COR-L47 (cell line): ENCODE measurements at places on chromosomes 7 and 10.
A peak's percentile ranks its signal among the peaks of the same experiment; 100 is the strongest.

DNA sequence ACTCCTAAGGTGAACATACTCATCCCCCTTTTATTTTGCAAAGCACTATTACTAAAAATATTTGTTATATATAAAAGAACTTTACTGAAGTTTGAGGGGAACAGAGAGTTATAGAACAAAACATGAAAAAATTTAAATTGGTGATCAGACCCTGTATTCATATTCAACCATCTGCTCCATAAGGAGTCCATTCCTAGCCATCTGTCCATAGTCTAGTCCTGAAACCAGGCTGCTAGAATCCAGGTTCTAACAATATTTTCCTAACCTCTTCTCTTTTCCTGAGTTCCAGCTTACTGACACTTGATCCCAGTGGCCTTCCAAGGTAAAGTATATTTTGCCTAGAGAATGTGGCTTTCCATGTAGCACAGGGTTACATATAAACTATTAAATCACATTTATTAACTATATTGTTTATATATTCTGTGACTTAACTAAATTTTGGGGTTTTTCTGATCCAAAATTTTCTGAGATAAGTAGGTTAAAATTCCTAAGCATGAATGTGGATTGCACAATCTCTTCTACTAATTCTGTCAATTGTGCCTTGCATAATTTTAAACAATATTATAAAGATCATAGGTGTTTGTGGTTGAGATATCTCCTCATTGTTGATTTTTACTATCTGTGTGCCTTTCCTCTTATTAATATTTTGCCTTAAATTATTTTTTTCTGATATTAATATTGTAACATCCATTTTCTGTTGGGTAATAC lies 137.6 kb upstream of the MAGI2 start:
- DNase-seq = no peak

DNA sequence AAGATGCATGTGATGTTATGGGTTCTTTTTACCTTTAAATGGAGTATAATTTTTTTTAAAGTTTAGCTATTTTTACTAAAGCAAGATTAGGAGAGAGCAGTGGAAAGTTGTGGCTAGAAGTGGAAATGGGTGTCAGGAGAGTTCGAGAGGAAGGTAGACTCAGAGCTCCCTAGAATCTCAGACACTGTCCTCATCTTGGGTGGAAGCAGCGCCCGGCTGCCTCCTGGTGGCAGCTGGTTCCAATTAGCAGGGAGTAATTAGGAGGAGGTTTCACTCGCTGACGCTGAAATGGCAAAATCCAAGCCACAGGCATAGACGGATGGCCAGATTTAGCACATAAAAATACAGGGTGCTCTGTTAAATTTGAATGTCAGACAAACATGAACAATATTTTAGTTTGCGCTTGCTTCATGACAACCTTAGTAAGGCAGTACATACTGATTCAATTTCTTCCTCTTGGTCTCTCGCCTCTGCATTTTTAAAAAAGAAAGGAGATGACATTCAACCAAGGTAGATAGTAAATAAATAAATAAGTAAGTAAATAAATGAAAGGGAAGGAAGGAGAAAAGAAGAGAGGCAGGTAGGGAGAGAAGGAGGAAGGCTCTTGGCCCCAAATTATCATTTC lies 58.5 kb downstream of the LGI1 start:
- DNase-seq = peak; percentile 15

GRCh38 chr10:123678376-123678775 lies 12.2 kb downstream of the GPR26 start:
- no peak for DNase-seq

DNA sequence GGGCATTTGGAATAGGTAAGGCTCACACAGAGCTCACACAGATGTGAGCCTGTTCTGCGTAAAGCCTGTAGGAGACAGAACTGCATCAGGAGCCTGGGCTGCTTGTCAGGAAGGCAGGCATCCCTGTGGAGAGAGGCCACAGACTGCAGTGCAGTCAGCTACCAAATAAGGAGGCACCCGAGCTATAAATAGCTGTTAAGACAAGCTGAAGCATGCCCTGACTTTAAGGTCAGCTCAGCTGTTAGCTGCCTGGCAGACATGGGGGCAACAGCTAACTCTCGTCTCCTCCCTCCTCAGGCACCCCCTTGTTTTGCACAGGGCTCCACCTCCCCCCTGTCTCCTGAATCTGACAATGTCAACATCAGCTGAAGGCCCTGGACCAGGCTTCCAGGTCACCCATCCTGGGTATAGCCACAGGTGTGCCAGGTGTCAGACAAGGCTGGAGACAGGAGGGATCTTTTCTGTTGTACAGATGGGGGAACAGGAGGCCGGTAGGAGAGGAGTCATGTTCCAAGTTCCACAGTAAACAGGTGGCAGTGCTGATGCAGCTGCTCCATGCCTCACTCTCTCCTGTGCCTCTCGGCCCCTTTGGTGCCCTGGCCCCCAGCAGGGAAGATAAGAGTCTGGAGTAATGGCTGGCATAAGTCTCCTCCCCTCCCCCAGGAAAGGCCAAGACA lies 27.6 kb upstream of the MKRN1 start:
- DNase-seq = peak; percentile 96
